ENCODE measurements at places on chromosomes 1 and 21.

GRCh38 chr1:206944703-206945102, 1.6 kb downstream of the PIGR start:
- no peak for DNase-seq

DNA sequence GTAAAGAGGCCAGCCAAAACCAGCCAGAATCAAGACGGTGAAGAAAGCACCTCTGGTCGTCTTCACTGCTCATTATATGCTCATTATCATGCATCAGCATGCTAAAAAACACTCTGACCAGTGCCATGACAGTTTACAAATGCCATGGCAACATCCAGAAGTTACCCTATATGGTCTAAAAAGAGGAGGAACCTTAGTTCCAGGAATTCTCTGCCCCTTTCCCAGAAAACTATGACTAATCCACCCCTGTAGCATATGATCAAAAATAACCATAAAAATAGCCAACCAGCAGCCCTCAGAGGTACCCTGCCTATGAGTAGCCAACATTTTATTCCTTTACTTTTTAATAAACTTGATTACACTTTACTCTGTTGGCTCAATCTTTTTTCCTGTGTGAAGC, 34.2 kb upstream of the PBX1 start:
- DNase-seq: no peak

GRCh38 chr1:11481019-11481418, 2.1 kb downstream of the DISP3 start:
- no peak for DNase-seq

GRCh38 chr1:212973899-212974298, 23.6 kb downstream of the VASH2 start:
- DNase-seq: no peak

- DNase-seq: no peak
Observed at GRCh38 chr1:241323514-241324195, 33.4 kb downstream of the RGS7 start.

GRCh38 chr1:51559064-51559500, 40.0 kb upstream of the EPS15 start:
- no peak for DNase-seq

DNA sequence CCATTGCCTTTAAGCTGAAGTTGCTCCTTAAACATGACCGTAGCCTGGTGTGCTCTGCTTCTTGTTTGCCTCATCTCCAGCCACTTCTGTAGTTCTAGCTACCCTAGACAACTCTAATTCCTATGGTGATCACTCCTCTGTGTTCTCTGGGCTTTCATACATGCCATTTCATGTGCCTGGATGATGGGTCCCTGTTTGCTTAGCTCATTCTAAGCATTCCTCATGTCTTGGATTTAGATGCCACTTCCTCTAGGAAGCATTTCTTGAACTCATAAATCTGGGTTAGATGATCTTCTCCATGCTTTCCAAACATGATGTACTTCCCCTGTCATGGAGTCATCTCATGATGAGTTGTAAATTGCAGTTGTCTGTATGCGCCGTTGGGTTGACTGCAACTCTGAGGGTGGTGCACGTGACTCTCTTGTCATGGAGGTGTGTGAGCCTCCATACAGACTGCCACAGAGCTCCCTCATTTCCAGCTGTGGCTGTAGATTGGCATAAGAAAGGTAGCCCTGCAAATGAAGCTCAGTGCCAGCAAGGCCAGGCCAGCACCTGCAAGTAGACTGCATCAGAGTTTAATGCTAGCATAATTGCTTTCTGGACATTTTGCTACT, 77.2 kb downstream of the LAMC1 start:
- no peak for DNase-seq

- no peak for DNase-seq
Observed at GRCh38 chr1:91400133-91400725, 4.4 kb downstream of the HFM1 start.

DNA sequence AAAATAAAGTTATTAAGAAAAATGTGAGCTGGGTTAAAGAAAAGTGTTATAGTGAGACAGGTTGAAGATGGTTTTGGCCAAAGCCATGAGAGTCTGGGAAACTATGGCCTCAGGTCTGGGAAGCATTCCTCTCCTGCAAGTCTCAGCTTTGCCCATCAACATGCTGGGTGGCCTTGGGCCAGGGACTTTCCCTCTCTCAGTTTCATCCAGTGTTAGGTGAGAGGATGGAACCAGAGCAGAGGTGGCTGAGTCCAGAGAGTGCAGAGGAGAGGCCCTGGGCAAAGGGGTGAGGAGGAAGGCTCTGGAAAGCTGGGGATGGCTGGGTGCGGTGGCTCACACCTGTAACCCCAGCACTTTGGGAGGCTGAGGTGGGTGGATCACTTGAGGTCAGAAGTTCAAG, 10.5 kb downstream of the PADI2 start:
- no peak for DNase-seq
